ENCODE measurements at places on chromosomes 4 and X.
A peak's percentile ranks its signal among the peaks of the same experiment; 100 is the strongest.

DNA sequence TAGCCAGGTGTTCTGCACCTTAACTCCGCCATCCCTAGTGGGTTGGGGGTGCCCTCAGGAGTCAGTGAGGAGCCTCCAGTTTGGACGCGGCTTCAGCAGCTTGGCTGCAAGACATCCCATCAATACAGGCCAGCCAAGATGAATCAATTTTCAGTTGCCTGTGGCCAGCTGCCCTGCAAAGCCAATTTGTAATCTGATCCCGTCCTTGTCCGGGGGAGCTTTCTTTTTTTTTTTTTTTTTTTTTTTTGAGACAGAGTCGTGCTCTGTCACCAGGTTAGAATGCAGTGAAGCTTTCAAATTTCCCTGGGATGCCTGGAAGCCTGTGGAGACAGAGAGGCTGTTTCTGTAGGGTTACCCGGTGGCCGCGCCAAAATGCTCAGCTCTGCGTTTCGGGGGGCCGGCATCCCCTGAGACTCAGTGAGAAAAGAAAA, 192.5 kb downstream of the ASMT start:
- no peak for DNase-seq

- no peak for DNase-seq
Observed at GRCh38 chr4:72951628-72952027, 117.9 kb downstream of the COX18 start.

GRCh38 chrX:67612231-67612630, 68.4 kb downstream of the AR start:
- DNase-seq = no peak

- DNase-seq = no peak
Observed at GRCh38 chr4:106080376-106080775, 185.1 kb downstream of the NPNT start.

DNA sequence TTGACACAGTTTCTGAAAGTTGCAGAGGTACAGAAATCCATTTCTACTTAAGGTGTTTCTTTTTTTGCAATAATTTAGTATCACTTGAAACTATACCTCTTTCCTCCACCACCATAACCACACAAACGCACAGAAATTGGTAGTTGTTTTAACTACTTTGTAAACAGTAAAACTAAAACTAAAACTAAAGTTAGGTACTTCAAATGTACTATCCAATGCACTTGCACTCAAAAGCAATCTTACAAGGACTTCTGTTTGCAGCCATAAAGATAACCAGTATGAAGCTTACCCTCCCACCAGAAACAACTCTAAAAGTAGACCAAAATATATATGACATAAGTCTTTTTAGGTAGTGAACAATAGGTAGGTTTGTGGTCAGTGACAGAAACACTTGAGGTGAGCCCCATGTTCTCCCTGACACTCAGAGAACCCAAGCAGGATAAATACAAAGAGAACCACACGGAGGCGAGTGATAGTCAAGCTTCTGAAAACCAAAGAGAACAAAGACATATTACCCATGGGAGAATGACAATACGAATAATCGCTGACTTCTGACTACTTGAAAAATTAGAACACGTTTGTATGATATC, 72.2 kb upstream of the VBP1 start:
- no peak for DNase-seq

DNA sequence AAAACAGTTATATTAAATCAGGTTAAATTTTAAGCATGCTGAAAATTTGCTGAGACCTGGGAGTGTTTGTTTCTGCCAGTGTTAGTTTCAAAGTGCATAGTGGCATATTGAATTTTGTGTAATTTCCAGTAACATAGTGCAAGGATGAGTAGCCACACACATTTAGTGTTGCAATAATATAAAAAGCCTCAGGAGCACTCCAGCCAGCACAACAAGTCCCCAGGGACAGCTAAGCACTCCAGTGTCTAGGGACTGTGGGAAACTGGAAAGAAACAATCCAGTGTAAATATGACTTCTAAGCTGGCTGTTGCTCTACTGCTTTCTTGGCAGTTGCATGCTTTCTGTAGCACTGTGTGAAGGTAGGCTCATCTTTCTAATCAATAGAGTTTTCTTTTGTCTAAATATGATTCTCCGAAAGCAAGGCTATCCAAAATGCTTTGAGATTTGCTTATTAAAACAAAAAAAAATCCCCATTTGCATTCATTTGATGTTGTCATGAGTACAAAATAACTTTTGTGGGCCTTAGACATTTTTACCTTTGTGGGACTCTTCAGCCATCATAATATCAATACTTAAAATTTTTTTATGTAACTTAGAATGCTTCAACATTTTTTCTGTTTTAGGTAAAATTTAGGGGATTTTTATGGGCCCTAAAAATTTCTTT, 24.2 kb upstream of the CXCL2 start:
- no peak for DNase-seq

- DNase-seq = no peak
Observed at GRCh38 chr4:125254106-125254505, 60.6 kb upstream of the FAT4 start.

DNA sequence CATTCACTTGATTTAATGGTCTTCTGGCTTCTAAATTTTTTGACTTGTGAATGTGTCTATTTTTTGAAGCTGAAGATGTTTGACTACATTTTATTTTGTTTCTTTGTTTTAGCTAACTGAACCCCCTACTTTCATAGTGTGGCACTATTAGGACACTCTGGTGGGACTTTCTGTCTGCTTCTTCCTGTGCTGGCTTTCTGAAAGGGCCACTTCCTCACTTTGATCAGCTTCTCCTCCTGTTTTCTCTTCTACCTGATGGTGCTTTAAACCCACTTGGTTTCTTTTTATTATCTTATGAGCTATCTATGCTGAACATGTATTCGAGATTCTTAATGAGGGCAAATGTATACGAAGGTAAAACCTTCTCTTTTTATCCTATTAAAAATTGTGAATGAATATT, 186.1 kb upstream of the CASK start:
- DNase-seq = no peak

DNA sequence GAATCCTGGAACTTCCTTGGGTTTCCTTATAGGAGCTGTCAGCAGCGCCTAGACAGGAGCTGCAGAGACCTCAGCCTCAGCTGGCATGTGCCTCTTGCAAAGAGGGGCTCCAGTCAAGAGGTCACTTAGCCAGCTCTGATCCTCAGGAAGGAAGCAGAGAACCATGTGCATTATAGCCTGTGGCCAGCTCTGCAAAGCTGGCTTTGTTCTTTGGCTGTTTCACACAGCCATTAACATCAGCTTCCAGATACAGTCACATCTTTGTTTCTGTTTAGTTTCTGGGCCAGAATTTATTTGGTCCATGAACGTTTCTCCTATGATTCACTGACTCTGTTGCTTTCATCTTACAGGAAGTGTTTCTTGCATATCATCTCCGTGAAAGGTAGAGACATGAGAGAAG, 92.4 kb downstream of the CC2D2A start:
- no peak for DNase-seq

- no peak for DNase-seq
Observed at GRCh38 chr4:75781305-75781704, 56.9 kb downstream of the USO1 start.

GRCh38 chrX:53421772-53422085, 725 bp downstream of the SMC1A start:
- DNase-seq = no peak

- peak; percentile 44 for DNase-seq
Observed at GRCh38 chr4:40688446-40689095, 58.9 kb upstream of the RBM47 start.

- no peak for DNase-seq
Observed at GRCh38 chr4:62130637-62131036, 930.5 kb downstream of the ADGRL3 start.

DNA sequence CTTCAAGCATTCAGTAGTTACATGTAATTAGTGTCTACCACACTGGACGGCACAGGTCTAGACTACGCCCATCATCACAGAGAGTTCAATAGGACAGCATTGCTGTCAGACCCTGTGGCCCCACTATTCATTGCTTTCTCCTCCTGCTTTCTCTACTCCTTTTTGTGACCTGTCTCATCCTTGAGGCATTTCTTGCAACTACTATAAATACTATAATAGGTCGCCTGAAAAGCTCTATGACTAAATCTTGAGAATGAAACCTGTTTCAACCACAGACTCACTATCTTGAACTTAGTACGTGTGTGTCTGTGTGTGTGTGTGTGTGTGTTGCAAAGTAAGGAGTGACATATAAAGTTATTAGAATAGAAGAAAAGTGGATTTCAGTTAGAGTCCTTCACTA, 252.9 kb upstream of the KLF3 start:
- DNase-seq = no peak

- no peak for DNase-seq
Observed at GRCh38 chrX:84475596-84475995, 26.7 kb downstream of the HDX start.

DNA sequence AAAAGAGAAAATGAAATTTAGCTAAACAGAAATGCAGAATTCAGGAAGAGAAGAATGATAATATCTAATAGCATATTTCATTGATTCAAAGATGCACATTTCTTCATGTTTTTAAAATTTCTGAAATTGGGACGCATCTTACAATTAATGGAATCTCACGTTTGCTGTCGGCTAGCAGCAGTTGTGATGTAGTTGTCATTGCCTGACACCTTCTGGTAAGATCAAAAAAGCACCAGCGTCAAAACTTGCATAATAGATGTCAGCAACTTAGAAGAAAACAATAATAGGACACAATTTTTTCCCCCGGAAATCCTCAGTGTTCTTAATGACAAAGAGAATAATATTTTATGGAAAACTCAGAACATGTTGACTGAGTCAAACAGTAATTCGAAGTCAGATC, 29.8 kb upstream of the SLC7A3 start:
- no peak for DNase-seq

GRCh38 chrX:17527135-17527701, 152.2 kb downstream of the NHS start:
- DNase-seq = no peak

- DNase-seq = no peak
Observed at GRCh38 chr4:25104591-25104990, 55.7 kb downstream of the SEPSECS start.

DNA sequence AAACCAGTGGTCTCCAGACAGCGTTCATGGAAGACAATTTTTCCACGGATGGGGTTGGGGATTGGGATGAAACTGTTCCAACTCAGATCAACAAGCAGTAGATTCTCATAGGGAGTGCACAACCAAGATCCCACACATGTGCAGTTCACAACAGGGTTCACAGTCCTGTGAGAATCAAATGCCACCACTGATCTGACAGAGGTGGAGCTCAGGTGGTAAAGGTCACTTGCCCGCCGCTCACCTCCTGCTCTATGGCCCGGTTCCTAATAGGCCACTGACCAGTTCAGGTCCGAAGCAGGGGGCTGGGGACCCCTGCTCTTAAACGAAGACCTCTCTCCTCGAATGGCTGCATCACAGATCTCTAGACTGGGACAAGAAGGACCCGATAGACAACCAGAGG, 4.4 kb downstream of the APBB2 start:
- no peak for DNase-seq

GRCh38 chr4:109473824-109474223, 40.2 kb downstream of the SEC24B start:
- DNase-seq = no peak

DNA sequence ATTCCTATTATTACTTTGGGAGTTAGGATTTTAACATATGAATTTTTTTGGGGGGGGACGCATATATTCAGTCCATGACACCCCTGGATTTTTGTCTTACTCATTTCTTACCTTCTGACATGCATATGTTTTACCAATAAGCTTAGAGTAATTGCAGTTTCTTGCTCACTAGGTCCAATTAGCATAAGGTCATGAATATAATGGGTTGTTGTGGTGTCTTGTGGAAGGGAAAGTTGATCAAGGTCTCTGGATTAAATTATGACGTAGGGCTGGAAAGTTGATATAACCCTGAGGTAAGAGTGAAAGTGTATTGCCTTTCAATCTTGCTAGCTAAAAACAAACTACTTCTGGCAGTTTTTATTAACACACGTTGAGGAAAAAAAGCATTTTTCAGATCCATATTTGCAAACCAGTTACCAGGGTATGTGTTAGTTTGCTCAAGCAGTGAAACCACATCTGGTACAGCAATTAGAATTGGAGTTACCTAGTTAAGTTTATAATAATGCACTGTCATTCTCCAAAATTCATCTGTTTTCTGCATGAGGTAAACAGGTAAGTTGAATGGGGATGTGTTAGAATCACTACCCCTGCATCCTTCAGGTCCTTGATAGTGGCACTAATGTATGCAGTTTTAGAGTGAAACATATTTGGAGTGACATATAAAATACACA, 32.0 kb downstream of the STIM2 start:
- DNase-seq = no peak

GRCh38 chr4:16227462-16227868, 1.2 kb upstream of the TAPT1 start:
- no peak for DNase-seq

DNA sequence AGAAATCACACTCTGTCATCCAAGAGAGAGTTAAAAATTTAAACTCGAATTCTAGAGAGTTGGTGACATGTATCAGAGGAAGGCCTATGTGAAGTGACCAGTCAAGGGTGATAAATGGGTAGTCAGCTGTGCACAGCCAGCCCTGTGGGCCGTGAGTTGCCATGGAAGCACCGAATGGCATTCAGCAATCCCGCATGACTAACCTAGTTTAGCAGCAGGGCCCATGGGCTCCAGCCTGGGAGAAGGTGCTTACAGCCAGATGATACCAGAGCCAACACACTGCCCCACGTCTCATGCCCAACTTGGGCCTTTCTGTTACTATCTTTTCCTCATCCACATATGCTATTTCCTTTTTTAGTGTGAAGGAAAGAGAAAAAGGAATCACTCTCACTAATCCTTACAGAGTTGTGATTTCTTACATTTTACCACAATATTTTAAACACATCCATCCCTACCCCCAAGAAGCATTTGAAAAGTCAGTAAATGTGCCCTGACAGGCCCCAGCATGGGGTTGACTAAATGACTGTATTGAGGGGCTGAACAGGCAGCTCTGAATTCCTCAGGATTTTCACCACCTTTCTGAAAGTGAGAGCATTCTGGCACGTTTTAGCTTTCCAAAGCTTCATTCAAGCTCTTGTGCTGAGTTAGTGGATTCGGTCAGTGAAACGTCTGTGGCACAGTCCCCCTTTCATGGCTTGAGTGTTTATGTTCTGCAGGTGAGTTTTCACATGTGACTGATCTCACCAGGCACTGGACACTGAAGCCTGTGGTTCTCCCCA, 104.2 kb downstream of the AFF1 start:
- DNase-seq = no peak

DNA sequence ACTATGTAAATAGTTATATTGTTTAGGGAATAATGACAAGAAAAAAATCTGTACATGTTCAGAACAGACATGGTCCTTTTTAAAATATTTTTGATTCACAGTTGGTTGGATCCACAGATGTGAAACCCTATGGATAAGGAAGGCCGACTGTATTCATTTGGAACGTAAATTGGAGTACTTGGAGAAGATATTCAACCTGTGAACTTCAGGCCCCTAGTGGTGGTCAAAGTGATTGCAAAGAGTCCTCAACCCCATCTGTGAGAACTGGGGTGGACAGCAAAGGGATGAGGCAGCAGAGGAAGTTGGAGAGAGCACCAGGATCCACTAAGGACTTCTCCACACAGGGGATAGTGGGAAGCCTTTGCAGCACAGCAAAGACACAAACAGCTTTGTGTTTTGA, 6.2 kb upstream of the CXCL13 start:
- DNase-seq = no peak
